Central memory CD8-positive, alpha-beta T cell (primary cell): ENCODE measurements at places on chromosomes 4 and X.

DNA sequence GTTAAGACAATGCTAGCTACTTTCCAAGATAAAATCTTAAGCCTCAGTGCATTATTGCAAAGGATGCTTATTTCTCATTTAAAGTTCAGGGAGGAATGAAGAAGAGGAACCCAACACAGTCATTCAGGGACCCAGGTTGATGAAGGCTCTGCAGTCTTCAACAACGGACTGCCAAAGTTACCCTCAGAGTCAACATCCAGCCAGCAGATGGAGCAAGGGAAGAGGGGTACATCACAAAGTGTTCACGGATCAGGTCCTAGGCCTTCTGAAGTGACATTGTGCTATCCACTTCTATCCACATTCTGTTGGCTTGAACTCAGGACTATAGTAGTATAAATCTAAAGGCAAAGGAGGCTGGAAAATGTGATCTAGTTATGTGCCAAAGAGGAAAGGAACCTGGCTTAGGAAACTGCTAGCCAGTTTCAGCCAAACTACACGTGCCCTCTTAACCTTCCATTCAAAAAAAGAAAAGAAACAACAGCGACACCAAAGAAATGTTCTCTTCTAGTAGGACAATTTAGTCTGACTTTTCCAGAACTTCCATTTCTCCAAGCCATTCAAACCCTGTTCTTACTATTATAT is 28.8 kb downstream of the NKX6-1 start:
- DNase-seq = no peak

GRCh38 chr4:52641854-52642563 is 17.1 kb downstream of the USP46 start:
- no peak for DNase-seq

- DNase-seq = no peak
Observed at GRCh38 chr4:83247415-83248357, 36.9 kb downstream of the COQ2 start.

DNA sequence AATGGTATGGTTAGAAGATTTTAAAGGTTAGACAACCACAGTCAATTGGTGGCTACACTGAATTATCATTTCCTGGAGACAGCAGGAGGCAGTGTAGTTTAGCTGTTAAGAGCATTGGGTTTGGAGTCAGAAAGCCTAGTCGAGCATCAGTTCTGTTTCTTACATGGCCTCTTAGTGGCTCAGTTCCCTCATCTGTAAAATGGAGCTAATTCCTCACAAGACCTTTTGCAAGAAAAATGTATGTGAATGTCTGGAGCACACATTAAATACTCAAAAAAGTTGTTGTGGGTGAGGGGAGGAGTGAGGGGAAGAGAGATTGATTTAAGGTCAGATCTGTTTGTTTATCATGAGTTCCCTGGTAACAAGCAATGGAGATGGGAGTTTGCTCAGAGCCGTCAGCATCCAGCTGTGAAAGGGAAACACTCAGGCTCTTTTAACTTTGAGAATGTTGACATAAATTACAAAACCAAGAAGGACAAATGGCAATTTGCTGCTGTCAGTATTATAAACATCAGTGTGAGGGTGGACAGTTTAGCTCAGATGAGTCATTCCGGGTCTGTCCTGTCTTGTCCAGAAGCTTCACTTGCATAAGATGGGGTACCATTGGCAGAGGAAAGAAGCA is 98.2 kb upstream of the PGRMC2 start:
- no peak for DNase-seq
